ENCODE measurements at places on chromosomes 16 and 17.
A peak's percentile ranks its signal among the peaks of the same experiment; 100 is the strongest.

DNA sequence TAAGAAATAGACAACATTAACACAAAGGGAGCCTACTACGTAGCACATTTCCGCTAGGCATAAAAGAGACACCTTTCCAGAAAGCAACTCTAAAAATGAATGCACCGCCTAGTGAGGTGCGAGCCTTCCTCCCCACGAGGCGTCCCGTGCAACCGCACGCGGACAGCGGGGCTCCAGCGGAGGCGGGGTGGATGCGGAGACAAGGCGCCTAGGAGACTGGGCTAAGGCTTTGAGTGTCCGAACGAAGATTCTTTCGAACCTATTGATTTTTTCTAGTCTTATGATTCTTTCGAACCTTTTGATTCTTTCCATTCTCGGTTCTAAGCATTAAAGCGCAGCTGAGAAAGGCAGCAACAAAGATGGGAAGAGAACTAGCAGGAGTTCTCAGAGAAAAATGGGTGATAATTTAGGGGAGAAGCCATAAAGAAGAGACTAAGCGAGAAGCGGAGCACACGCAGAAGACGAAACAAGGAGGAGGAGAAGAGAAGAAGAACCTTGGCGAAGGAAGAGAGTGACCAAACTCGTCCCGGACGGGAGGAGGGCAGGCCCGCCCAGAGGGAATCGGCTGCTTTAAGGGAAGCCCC lies 394 bp upstream of the CPD start:
- peak; percentile 70 for DNase-seq

DNA sequence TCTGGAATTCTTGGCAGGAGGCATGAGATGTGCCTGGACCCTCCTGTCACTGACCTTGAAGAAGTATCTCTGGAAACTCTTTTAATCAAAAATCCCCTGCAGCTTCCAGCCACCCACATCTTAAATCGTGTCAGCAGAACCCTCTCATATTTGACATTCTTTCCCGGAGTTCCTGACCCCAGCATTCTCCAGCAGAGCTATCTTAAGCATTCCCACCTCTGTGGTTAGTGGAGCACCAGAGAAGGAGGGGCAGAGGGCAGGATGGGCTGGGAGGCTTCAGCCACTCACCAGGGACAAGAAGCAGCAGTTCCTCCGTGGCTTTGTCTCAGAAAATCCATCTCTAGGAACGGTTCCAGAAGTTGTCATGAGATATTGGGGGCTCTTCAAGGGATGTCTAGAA lies 149.9 kb downstream of the RGS9 start:
- no peak for DNase-seq

DNA sequence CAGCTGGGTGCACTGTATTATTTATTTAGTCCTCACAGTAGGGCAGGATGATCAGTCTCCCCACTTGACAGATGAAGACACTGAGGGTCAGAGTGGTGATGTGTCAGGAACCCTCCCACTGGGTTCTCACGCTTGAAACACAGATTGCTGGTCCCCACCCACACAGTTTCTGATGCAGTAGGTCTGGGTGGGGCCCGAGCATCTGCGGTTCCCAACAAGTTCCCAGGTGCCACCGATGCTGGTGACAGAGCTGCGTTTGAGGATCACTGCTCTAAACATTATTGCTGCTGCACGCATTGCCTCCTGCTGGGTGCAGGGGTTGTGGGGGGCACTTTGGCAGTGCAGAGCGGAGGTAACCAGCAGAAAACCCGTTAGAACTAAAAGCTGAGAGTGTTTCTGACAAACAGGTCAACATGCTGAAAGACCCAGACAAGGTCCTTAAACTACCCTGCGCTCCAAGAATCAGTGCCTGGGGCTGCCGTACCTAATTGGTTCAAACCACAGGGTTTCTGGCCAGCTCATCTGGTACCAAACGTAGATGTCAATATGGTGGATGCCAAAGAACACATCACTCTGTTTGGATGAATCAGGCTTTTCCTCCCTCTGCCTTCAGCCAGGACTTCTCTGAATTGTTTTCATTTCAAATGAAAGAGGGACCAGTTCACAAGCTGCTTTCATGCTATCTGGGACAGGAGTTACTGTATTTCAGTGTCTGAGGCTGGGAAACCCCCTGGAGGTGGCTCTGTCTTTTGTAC lies 76.0 kb downstream of the ABCC1 start:
- no peak for DNase-seq

- DNase-seq = no peak
Measured at GRCh38 chr17:27319541-27320221, 25.8 kb downstream of the WSB1 start.

DNA sequence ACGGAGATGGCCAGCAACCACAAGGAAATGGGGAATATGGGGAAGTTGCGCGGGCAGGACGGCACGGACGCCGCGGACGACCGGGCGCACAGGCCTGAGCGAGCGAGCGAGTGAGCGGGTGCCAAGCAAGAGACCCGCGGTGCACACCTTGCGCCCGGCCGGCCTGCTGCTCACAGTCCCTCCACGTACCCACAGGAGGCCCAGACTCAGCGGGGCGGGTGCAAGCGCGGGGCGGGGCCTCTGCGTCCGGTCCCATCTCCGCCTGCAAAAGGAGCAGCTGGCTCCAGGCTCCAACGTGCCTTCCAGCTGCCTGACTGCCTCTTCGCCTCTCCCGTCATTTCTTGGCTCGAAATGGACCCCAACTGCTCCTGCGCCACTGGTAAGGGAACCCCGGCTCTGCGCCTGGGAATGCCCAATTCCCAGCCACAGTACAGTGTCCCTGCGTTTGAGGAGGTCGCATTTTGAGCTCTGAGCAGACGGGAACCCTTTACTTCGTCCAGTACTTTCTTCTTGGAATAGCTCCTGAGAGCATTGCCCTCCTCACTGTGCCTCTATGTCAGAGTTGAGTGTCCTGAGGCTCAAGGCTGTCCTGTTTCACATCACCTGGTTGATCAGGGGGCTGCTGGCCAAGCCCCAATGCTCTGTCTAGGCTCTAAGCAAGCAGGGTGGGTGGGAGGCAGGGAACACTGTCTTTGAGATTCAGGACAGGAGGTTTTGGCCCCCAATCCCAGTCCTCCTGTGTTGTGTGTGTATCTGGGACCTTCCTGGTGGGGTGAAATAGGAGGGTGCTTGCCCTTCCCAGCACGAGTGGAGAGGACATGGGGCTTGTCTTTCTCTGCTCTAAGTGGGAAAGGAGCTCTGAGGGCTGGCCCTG lies 8.1 kb upstream of the MT1E start:
- no peak for DNase-seq

- no peak for DNase-seq
Measured at GRCh38 chr17:40243761-40244160, 24.7 kb downstream of the WIPF2 start.

DNA sequence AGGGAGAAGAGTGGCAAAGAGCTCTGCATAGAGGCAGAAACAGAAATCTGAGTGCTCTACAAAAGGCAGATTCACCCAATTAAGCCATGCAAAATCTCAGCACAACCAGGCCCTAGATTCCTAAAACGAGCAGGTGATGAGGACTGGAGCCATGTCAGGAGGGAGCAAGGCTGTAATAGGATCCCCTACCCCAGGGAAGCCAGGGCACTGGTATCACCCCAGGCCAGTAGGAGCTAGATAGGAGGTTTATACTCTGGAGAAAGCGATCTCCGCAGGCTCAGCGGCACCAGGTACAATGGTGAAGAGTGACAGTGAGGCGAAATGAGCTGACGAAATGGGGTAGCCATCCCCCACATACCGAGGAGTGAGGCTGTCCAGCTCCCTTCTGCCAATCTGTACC lies 171.5 kb downstream of the PARN start:
- DNase-seq = no peak

DNA sequence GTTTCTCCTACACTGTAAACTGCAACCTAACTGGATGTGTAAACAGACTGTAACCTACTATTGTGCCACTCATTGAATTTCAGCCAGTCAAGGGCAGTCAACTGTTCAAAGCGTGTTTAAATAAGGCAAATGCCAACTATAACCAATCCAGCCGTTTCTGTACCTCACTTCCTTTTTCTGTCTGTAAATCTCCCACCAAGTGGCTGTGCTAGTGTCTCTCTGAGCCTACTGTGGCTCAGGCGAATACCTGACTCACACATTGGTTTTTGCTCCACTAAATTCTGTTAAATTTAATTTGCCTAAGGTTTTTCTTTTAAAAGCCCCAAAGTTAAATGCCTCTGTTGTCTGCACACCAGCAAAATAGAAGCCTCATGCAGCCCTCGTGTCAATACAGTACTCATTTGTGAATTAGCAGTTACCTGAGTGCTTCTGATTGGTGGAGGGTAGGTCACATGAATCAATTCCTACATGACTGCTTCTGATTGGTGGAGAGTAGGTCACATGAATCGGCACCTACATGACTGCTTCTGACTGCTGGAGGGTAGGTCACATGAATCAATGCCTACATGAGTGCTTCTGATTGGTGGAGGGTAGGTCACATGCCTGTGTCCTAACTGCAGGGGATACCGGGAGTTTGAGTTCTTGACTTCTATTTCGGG lies 31.1 kb upstream of the CCR7 start:
- DNase-seq = no peak

DNA sequence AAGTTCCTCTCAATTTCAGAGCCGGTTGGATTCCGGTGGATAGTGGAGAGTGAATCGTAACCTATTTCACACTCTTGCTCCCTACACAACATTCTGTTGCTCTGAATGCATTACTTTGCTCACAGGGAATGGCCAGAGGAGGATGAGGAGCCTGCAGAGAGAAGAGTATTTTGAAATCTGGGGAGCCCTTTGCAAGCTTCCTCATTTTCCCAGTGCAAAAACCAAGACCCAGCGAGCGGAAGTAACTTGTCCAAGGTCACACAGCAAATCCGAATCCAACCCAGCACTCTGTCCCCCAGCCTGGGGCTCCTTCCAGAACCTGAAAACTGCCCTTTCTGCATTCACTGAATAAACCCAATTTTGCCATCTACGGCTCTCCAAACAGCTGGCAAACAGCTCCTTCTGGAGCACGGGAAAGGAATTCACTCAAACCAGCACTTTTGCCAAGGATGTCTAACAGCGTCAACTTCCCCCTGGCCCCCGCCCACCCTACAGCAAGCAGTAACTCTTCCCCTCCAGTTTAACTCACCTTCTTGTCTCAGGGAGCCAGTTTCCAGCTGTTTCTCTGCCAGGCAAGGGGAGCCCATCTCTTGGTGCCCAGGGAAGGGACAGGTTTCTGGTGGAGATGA lies 557 bp downstream of the KCNG4 start:
- DNase-seq = no peak

- peak; percentile 77 for DNase-seq
Measured at GRCh38 chr17:38349097-38349730, 2.4 kb upstream of the SOCS7 start.

DNA sequence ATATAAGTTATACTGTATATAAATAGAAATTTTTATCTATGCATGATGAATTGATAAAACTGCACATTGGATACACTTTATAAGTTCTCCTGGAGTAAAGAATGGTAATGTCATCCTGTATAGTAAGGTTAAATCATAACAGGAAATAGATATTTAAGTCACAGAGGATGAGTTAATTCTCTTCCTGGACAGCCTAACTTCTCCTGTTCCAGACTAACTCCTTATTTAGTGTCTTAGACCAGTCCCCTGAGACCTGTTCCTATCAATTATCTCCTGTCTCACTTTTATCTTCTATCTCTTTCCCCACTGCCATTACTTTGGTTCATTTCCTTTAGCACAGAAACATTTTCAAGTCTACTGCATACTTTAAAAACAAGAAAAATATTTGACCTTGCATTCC lies 46.5 kb downstream of the SSH2 start:
- no peak for DNase-seq

DNA sequence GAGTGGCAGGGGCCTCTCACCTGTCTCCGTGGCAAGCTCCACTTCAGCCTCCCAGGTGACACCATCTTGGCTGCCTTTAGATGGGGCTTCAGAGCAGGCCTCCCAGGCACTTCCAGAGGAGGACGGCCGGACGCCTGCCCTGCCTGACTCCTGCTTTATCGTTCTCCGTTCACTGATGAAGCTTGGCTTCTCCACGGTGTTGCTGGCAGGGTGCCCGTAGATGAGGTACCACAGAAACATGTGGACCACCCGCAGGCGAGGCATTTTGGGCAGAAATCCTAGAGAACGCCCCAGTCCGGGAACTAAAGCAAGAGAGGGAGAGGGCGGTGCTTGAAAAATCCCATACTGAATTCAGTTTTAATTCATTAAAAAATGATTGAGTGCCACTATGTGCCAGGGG lies 54.5 kb downstream of the GTF3C1 start:
- DNase-seq = no peak

DNA sequence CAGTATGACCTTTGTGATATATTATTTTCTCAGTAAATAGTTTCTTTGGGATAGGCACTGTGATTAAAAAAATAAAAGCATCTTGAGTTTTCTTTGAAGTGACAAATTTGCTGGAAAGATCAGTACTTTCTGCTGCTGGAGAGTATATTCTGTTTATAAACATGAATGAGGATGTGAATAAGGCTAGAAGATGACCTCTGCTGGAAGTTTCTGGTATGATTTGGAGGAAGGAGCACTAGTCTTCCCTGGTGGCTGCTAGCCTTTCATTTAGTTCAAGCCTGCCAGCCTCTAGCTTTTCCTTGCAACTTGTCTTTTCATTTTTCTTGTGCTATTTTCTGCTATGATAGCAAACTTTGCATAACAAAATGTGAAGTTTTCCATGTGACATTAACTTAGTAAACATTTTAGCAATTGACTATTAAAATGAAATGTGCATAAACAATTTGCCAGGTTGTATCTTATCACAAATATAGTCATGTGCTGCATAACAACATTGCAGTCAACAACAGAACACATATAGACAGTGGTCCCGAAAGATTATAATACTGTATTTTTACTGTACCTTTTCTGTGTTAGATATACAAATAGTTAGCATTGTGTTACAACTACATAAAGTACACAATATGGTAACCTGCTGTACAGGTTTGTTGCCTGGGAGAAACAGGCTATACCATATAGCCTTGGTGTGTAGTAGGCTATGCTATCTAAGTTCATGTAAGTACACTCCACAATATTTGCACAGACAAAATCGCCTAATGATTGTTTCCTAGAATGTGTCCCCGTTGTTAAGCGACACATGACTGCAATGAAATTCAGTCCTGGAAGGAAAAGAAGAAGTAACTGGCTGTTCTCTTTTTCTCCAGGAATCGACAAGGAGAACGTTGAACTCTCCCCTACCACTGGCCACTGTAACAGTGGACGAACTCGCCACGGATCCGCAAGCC lies 18.1 kb upstream of the RAB11FIP4 start:
- peak; percentile 40 for DNase-seq

DNA sequence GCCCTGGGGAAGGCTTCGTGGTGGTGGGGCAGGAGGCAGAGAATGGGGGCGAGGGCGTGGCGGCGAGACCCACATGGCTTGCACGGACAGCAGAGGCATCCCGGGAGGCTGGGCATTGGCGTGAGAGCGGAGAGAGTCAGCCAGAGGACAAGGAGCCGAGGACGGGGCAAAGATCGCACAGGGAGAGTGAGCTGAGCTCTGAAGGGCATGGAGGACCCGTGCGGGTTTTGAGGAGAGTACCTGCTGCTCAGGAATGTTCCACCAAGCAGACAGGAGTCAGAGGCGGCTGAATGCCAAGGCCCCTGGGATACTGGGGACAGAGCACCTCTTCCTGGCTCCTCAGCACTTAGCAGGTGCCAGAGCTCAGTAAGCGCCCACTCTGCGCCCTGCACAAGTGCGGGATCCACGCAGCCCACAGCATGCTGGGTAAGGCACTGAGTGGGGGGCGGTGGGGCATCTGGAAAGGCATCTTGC lies 47.8 kb downstream of the ARHGAP27 start:
- DNase-seq = no peak

- DNase-seq = no peak
Measured at GRCh38 chr17:56762988-56763387, 70.7 kb downstream of the C17orf67 start.
